ENCODE measurements at places on chromosomes 3 and 15. TPM values are rescaled to one million over a fixed set of nuclear protein-coding genes. Genes with fewer than 3 reads are reported as not detected.

The C3orf85 gene
- polyA plus RNA-seq, result not detected

The GOLGA8O gene
- polyA plus RNA-seq, result not detected

The SLC6A20 gene
- 1.5 TPM for polyA plus RNA-seq

The CLDN18 gene
- not detected for polyA plus RNA-seq

The CCNB2 gene
- 68.9 TPM for polyA plus RNA-seq

The THSD4 gene
- 3.2 TPM for polyA plus RNA-seq

The GPR176 gene
- polyA plus RNA-seq, result 22.8 TPM

The EFL1 gene
- polyA plus RNA-seq, result 17.7 TPM

The EFCAB12 gene
- 1.4 TPM for polyA plus RNA-seq

The PATL2 gene
- 0.31 TPM for polyA plus RNA-seq

The EHHADH gene
- polyA plus RNA-seq, result 2.3 TPM

The GOLGA6D gene
- not detected for polyA plus RNA-seq

The SLC28A1 gene
- polyA plus RNA-seq, result not detected

The SLC12A1 gene
- polyA plus RNA-seq, result not detected

The LRRN1 gene
- polyA plus RNA-seq, result 13.6 TPM

The DLEC1 gene
- 0.19 TPM for polyA plus RNA-seq

The MBD4 gene
- polyA plus RNA-seq, result 15.6 TPM

The LEKR1 gene
- 0.48 TPM for polyA plus RNA-seq

The GNAT1 gene
- polyA plus RNA-seq, result 0.59 TPM

The SUSD5 gene
- polyA plus RNA-seq, result 2.4 TPM

The SAMD7 gene
- not detected for polyA plus RNA-seq

The ILDR1 gene
- 1.2 TPM for polyA plus RNA-seq

The SKOR1 gene
- polyA plus RNA-seq, result 0.49 TPM

The SIDT1 gene
- 1.8 TPM for polyA plus RNA-seq

The LMAN1L gene
- not detected for polyA plus RNA-seq

The HESX1 gene
- polyA plus RNA-seq, result 0.71 TPM

The NFKBIZ gene
- polyA plus RNA-seq, result 0.95 TPM

The CCR3 gene
- not detected for polyA plus RNA-seq

The SPSB4 gene
- polyA plus RNA-seq, result 5.4 TPM

The CHRM5 gene
- 4.4 TPM for polyA plus RNA-seq

The ARHGAP31 gene
- 3.9 TPM for polyA plus RNA-seq

The GHSR gene
- not detected for polyA plus RNA-seq

The PPP2R3A gene
- 3.6 TPM for polyA plus RNA-seq

The TAGLN3 gene
- 1,344 TPM for polyA plus RNA-seq

The PAK2 gene
- polyA plus RNA-seq, result 71.7 TPM

The FEZF2 gene
- polyA plus RNA-seq, result 4.6 TPM

All from brain (organoid and tissue), 16 donors.